ENCODE measurements at places on chromosomes 2 and 18.

GRCh38 chr2:8786463-8786862 lies 51.0 kb downstream of the KIDINS220 start:
- DNase-seq, result no peak

GRCh38 chr18:3217948-3218647 lies 1.7 kb downstream of the MYOM1 start:
- DNase-seq, result no peak

DNA sequence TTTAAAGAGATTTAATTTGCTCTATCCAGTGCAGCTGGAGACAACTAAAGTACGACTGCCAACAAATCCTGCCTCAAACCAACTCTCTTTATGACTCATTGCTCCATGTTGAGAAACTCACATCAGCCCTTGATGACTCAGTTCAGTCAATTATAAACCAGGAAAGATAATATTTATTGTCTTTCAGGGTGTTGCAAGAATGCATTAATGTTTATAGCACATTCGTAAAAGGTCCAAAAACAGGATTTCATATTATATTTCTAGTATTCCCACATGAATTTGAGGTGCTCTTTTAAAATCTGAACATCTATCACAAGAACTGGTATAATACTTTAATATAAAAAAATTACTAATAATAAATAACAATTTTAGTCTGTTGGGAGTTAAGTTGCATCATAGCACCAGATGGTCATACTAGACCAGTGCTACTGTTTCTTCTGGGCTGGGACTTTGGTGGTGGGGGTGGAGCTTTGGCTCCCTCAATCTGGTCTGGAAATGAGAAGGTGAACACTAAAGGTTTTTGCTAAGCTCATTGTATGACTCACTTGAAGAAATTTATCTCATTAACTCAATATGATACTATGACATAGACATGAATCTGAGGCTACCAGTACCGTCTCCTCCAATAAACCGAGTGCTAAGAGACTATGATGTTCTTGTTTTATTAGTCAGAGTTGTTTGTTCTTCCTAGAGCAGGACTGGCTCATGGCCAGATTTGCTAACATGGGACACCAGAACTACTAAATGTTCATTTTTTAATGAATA lies 26.6 kb upstream of the MAP3K20 start:
- no peak for DNase-seq

DNA sequence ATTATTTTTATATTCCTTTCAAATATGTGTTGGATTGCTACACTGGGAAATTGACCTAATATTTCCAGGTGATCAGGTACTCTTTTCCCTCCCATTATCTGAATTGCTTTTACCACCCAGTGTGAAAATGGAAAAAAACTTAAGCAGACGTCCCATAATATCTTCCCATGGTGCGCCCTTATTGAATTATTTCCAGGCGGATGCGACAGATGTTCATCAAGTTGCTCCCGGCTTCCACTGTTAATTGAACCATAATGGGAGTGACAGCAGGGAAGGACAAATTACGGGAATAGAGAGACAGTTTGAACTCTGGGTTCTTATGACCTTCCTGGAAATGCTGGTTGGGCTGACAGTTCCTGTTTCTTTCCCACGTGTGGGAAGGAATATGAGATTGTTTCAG lies 93.3 kb downstream of the THSD7B start:
- no peak for DNase-seq

- no peak for DNase-seq
Observed at GRCh38 chr2:99821039-99821438, 321.4 kb downstream of the AFF3 start.

- DNase-seq, result no peak
Observed at GRCh38 chr2:91477731-91478672, 2786.5 kb downstream of the RPIA start.

DNA sequence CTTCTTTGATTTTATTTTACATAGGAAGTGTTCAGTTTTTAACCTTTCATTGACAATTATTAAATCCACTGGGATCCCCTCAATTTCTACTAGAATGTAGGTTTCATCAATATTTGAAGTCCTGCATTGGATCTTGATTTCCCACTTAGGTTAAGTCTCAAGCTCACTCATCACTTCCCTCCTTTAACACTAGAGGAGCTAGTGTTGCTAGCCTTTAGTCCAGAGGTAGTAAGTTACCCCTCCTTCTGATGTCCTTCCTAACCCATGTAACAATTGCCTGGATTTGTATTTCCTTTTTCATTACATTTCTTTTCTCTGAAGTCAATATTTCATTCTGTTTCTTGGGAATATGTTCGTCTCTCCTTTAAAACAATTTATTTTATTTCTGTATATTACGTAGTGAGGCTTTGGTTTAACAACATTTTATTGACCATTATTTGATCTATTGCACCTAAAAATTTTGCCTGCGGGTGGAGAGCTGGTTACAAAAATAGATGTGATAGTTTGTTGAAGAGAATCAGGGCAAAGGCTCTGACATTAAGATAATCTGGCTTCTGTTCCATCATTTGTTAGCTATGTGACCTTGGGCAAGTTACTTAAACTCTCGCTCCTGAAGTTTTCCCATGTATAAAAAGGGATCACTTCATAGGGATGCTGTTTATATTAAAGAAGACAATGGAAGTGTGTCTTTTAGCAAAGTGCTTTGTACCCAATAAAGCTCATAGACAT lies 833.0 kb downstream of the SLC4A3 start:
- DNase-seq, result no peak

DNA sequence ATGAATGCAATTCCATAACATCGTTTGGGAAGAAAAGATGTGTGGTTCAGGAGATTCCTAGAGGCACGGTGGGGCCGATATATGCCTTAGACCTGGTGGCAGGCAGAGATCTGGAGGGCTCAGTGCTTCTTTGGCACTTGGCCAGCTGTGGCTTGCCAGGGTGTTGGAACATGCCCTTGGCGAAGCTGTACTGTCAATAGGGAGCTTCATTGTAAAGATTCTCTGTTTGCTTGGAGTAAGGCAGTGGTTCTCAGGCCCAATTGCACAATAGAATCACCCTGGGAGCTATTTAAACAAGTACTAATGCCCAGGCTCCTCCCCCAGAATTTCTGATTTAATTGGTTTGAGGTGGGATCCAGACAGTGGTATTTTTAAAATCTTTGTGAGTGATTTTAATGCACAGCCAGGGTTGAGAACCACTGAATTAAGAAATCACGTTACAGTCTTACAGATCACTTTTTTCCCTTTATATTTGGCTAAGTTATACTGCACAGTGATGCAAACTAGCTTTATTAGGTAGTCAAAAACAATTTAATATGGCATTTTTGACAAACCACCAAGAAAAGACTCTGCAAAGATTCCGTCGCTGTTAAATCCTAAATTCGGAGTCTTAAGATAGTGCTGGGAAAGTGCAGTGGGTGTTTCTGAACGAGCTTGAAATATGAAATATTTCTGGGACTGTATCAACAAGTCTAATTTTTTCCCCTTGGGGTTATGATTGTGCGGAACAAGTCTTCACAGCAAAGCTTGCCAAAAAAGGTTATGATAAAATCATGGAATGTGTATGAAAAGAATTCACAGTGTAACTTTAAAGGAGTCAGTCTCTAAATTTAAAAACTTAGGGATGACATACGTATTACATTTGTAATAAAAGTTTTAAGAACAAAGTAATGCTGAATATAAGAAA lies 78.0 kb downstream of the CRIM1 start:
- DNase-seq, result no peak

- no peak for DNase-seq
Observed at GRCh38 chr2:181613241-181613640, 43.7 kb downstream of the CERKL start.

- no peak for DNase-seq
Observed at GRCh38 chr2:196584903-196585302, 54.6 kb upstream of the CCDC150 start.

GRCh38 chr2:201643216-201643890 lies at the start of gene TMEM237:
TMEM237 (minus strand) TSS chr2:201643503; CDS start chr2:201643400, 103 bp downstream.
- peak; percentile 17 for DNase-seq

- DNase-seq, result no peak
Observed at GRCh38 chr2:170324640-170325046, 146.7 kb downstream of the MYO3B start.

DNA sequence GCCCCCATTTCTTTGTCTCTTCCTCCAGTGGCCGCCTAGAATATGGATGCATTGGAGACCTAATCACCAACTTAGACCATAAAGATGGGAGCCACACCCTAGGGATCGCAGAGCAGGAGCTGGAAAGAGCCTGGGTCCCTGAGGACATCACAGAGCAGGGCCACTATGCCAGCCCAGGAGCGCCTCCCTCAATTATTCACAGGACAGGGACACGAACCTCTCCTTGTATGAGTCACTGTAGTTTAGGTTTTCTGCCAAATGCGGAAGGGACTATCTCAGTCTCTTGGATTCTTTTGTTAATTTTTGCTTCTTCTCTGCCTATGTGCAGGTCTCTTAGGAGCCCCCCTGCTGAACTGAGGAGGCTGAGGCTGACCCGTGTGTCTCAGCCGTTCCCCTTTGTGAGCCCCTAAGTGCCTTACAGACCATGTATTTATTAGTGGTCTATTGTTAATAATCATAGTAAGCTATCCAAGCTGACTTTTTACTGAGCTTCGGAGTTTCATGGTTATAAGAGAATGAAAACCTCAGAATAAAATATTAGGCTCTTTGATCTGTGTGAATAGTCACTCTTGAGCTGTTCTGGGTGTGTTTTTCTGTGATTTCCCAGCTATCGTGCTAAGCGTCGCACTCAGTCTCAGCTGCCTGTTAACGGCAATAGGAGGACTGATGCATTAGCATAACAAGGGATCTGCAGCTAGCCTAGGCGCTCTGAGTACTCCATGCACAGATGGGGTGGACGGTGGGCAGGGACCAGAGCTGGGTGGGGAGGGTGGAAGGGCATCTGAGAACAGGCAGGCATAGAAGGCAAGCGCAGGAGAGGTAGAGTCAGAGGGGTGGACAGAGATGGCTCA lies 12.7 kb upstream of the PTPN4 start:
- DNase-seq, result no peak

GRCh38 chr2:201467666-201468065 lies 16.1 kb downstream of the STRADB start:
- DNase-seq, result no peak

- DNase-seq, result no peak
Observed at GRCh38 chr2:148531235-148531634, 113.3 kb upstream of the EPC2 start.

GRCh38 chr2:36411962-36412444 lies 56.4 kb downstream of the CRIM1 start:
- no peak for DNase-seq

DNA sequence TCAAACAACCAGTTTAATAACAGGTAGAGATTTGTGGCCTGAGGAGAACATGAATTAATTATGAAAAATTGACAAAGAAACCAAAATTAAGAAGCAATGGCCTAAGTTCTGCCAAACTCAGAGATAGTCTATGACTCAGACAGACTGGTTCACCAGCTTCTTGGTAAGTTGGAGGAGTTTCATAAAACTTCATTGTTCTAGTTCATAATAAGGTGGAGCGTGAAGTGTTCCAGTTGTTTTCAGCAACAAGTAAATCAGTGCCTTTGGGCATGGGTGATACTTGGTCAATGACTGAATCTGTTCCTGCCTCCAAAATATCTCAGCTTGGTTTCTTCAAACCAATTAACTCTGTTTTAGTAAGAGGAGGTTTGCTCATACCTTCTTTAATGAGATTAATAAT lies 40.0 kb downstream of the SLC40A1 start:
- no peak for DNase-seq

GRCh38 chr18:12827588-12827987 lies 56.4 kb downstream of the PTPN2 start:
- DNase-seq, result no peak

DNA sequence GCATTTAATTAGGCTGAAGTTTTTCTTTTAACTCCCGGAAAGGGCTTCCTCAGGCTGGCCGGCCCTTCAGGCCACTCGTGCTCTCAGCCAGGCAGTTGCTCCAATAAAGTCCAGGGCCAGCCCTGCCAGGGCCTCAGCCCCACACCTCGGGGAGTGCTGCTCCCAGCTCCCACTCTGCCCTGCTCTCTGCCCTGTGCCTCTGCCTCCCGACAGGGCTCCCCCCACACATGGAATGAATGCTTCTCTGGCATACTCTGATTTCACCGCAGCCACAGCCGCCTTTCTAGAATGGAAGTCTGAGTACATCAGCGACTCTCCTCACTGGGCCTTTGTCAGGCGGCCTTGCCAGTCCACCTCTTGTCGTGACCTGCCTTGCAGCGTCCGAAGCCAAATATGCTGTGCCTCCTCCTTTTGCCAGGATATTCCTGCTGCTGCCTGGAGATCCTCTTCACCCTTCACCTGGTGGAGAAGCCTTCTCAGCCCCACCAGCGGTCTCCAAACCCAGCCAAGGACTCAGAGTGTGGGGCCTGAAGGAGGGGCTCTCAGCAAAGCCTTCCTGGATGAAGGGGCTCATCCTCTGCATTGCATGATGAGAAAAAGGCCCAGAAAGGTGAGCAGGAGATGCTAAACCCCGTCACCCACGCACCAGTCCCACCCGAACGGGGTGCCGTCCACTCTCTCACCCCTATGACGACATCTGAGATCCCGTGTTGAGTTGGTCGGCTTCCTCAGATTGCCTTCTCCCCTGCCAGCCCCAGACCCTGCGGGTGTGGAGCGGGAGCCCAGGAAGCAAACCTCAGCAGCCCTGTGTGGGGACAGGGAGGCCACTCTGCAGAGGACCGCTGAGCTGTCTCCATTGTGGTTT lies 472.7 kb upstream of the HS6ST1 start:
- DNase-seq, result no peak

DNA sequence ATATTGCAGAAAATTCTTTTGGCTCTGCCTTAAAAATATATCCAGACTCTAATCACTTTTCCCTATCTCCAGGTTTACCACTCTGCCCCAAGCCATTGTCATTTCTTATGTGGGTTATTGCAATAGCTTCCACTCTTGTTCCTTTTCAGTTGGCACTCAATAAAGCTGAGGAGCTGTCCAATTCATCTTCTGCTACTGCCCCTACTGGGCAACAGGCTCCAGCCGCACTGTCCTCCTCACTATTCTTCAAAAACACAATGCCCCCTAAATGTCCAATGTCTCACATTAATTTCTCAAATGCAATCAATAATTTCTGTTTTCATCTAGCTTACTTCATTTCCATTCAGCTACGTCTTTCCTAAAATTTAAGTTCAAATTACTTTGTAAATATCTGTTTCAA lies 1262.5 kb upstream of the CDH2 start:
- DNase-seq, result no peak

DNA sequence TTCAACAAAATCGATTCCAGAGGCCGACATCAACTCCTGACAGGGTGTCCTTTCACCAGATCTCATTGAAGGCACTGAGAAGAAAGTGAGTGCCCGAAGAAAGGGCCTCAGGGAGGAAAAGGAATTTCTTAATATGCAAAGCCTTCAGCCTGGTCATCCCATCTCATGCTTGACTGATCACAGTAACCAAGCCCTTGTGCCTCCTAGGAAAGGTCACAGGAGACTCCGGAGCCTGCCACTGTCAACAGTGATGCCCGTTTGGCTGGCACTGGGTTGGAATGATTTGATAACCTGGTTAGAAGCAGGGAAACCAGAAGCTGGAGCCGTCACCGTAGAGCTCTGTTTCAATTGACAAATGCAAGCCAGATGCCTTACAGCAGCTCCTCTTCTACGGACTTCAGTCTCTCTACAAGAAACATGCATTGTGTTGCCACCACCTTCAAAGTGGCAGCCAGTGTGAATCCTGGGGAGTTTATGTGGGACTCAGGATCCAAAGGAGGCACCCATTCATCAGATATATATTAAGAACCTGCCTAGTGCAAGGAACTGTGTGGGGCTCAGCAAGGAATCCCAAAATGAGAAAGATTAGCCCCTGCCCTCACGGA lies 24.6 kb downstream of the COX7A2L start:
- DNase-seq, result no peak

Data from stimulated activated CD8-positive, alpha-beta memory T cell treated with anti-CD3 and anti-CD28 coated beads, Interleukin-4, amount 100 ng/mL, for 1 hour (primary cell).